ENCODE measurements at places on chromosomes 12 and 14. TPM values are rescaled to one million over a fixed set of nuclear protein-coding genes. Genes with fewer than 3 reads are reported as not detected.

- H3K27ac ChIP-seq: no peak overlapping the region
- H3K4me1 ChIP-seq: no peaks in the 10 kb centered on the region
- H3K36me3 ChIP-seq: peaks cover 16% of the 10 kb centered on the region
- no peak for DNase-seq
- H3K4me3 ChIP-seq: no peak overlapping the region
Measured at GRCh38 chr14:77559381-77559780, 57.1 kb downstream of the SPTLC2 start.

DNA sequence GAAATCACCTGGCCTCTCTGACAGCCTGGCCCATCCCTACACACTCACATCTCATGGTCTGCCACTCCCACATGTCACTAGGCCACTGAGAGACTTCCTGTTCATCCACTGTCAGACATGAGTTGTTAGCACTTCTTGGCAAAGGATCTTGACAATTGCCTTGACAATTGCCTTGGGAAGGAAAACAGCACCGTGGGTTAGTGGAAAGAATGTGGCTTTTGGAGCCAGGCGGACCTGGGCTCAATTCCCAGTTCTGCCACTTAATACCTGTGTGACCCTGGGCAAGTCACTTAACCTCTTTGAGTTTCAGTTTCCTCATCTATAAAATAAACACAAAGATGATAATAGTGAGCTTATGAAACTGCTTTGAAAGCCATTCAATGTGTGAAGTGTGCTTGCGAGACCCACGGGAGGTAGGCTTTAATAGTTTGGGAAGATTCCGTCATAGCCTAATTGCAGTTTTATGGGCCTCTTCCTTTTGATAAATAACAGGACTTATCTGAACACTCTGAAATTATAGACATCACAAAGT, 250.4 kb downstream of the C12orf75 start:
- no peaks in the 10 kb centered on the region for H3K4me1 ChIP-seq
- no peaks in the 10 kb centered on the region for H3K27me3 ChIP-seq
- no peak for DNase-seq
- H3K4me3 ChIP-seq: no peak overlapping the region
- no peak overlapping the region for H3K27ac ChIP-seq

DNA sequence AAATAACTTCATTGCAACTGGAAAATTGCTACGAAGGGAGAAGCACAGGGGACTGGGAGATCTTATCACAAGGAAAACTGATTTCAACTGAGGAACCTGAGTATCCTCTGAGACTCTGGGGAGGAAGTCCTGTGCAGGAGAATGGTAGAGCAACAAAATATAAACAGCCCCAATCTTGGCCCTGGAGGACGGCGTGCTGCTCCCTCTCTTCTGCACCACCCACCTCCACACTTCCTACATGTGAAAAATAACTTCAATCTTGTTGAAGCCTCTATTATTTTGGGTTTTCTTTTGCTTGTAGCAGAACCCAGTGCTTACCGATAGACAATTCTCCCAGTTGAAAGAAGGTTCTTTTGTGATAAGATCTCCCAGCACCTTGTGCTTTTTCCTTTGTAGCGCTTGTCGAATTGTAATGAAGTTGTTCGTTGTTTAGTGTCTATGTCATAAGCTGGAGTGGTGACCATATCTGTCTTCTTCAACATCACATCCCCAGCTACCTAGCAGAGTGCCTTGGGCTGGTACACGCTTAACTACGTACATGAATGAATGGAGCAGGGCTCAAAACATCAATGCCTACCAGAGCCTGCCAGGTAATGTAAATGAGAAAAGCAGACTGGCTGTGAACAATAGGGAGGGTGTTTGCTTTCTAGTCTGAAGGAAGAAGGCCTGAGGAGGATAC, 2.8 kb upstream of the CD4 start:
- H3K36me3 ChIP-seq: no peaks in the 10 kb centered on the region
- H3K27ac ChIP-seq: no peak overlapping the region
- no peak overlapping the region for H3K4me3 ChIP-seq
- peaks cover 22% of the 10 kb centered on the region for H3K4me1 ChIP-seq
- no peak for DNase-seq
- no peaks in the 10 kb centered on the region for H3K27me3 ChIP-seq

DNA sequence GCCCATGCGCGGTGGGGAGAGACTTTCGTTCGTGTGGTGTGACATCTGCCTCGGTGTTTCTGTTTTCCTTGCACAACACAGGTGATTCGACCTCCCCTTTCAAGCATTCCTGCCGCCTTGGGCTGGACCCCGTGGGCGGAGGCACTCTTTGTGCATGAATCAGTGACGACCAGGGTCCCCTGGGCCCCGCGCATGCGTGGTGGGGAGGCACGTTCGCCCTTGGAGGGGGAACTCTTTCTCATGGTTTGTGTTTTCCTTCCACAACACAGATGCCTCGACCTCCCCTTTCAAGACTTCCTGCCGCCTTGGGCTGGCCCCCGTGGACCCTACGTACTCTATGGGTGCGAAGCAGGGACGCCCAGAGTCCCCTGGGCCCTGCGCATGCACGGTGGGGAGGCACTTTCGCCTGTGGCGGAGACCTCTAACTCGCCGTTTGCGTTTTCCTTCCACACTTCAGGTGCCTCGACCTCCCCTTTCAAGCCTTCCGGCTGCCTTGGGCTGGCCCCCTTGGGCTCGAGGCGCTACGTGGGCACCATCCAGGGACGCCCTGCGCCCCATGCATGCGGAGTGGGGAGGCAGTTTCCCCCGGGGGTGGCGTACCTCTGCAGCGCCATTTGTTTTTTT, 340.9 kb downstream of the ALG10 start:
- H3K4me3 ChIP-seq: no peak overlapping the region
- no peaks in the 10 kb centered on the region for H3K36me3 ChIP-seq
- no peak overlapping the region for H3K27ac ChIP-seq
- no peak for DNase-seq
- no peaks in the 10 kb centered on the region for H3K27me3 ChIP-seq

DNA sequence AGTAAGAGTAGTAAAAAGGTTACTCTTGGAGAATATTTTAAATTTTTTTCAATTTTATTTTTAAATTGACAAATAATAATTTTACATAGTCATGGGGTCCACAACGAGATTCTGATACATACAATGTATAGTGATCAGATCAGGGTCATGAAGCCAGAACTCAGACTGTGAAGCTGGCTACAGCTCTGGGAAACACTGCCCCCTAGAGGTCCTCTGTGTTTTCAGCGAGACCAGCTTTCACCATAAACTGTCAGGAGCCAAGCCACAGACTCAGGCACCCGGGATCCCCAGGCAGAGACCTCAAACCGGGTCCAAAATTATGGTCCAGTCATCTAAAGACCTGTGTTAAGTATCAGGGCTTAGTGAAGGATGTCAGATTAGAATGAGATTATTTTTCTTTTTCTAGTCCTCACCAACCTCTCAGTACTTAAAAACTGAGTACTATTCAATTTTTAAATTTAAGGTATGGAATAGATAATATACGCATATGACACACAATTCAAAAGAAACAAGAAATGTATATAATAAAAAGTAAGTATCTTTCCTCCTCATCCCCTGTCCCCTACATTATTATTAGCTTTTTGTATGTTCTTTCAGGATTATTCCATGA, 397.1 kb downstream of the MDGA2 start:
- H3K4me1 ChIP-seq: peaks cover 10% of the 10 kb centered on the region
- peak; percentile 80 for DNase-seq
- H3K4me3 ChIP-seq: no peak overlapping the region
- no peak overlapping the region for H3K27ac ChIP-seq

DNA sequence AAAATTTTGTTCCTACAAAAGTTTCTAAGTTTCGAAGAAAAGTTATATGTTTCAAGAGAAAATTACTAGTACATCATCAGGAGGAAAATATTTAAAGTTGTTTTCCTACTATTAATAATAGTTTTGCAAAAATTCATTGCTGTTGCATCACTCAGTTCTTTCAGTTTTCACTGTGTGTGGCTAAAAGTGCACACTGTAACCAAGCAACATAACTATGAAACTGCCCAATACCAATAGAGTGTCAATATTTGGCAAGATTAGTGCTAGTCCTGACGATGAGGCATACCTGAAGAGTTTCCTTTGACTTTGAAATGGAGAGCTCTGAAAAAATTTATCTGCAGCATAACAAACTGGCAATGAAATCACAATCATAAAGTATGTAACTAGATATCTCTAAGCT, 194.3 kb downstream of the CPNE8 start:
- no peak overlapping the region for H3K27ac ChIP-seq
- H3K27me3 ChIP-seq: no peaks in the 10 kb centered on the region
- H3K36me3 ChIP-seq: no peaks in the 10 kb centered on the region
- no peaks in the 10 kb centered on the region for H3K4me1 ChIP-seq
- no peak overlapping the region for H3K4me3 ChIP-seq
- no peak for DNase-seq

- DNase-seq: peak; percentile 81
- no peaks in the 10 kb centered on the region for H3K27me3 ChIP-seq
- peak overlapping the region; percentile 87 for H3K27ac ChIP-seq
- H3K4me3 ChIP-seq: peak overlapping the region; percentile 97
Measured at GRCh38 chr12:48924617-48925303, 532 bp downstream of the FKBP11 start.

DNA sequence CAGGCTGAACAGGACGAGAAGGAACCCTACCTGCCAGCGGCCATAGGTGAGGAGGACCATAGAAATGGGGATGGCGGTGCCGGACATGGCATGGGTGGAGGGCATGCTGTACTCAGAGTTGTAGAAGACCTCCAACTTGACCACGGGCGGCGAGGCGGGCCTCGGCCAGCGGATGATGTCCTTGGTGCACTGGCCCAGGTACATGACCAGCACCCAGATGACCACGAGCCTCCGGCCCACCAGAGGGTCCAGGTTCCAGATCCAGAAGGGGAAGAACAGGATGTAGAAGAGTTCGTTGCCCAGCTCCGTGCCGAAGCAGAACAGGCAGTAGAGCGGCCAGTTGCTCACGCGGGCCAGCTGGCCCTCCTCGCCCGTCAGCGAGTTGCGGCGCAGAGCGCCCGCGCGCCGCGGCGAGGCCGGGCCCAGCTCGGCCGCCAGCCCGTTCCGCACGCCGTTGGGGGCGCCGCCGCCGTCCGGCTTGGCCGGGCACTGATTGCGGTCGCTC, 582 bp downstream of the SGPP1 start:
- no peaks in the 10 kb centered on the region for H3K36me3 ChIP-seq
- peak overlapping the region; percentile 85 for H3K4me3 ChIP-seq
- no peak overlapping the region for H3K27ac ChIP-seq
- H3K4me1 ChIP-seq: peaks cover 13% of the 10 kb centered on the region
- H3K27me3 ChIP-seq: peaks cover 37% of the 10 kb centered on the region

DNA sequence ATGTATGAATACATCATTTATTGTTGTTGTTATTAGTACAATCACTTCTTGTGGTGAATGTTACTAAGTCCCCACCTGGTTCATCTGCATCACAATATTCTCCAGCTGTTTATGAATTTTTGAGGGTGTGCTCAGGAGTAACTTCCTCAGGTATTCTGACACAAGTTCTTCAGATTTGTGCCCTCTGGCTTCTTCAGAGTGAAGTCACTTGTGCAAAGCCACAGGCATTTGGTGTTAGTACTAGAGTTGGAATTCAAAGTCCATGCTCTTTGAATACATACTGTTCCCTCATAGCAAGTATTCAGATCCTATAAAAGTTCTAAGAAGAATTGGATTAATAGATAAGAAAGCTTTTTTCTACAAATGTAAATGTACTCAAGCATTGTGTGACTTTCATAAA, 150.3 kb upstream of the AVPR1A start:
- no peak for DNase-seq
- H3K27ac ChIP-seq: no peak overlapping the region
- no peaks in the 10 kb centered on the region for H3K27me3 ChIP-seq

DNA sequence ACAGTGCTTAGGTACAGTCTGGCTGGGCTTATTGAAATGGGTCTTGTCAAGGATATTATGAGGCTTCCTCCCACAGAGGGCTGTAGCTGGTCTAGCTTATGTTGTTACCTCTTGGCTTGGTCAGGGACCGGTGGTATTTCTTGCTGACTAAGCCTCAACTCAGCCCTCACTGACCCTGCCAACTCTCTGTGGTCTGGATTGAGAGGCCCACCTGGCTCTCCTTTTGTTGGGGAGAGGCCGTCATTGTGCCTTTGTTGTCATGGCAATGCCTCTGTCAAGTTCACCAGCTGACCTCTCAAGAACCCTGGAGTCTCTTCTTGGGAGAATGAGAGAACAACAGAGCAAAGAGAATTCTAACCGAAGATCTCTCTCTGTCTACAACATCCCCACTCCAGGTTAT, 245.6 kb upstream of the NPAS3 start:
- no peaks in the 10 kb centered on the region for H3K36me3 ChIP-seq
- no peaks in the 10 kb centered on the region for H3K27me3 ChIP-seq
- DNase-seq: peak; percentile 23
- H3K4me3 ChIP-seq: no peak overlapping the region

DNA sequence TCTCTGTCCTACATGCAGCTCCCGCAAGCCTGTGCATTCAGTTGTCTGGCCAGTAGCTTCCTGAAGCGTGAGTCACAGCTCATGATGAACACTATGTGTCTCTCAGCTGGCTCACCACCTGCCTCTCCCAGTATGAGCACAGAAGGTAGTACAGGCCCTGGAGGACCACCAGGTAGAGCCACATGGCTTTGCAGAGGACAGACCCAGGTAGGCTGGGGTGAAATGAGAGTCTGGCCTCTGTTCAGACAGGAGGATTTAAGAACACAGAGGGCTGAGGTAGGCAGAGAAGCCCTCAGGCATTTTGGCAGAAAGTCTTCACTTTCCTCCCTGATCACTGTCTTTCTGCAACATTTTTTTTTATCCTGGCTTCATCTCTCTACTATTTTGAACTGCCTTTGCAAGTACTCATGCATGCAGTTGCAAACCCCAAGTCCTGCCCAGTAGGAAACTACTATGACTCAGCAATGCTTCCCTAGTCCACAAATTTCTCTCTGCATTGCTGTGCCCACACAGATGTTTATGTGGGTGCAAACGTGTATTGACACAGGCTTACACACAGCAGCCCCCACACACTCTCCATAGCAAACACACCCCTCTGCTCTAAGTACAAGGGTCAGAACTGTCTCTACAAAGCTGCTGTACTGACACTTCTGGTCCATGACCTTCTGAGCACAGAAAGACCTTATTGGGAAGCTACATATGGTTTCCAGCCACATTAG, 7.2 kb upstream of the SDR9C7 start:
- H3K27me3 ChIP-seq: no peaks in the 10 kb centered on the region
- no peak overlapping the region for H3K4me3 ChIP-seq
- DNase-seq: no peak
- H3K36me3 ChIP-seq: no peaks in the 10 kb centered on the region
- H3K4me1 ChIP-seq: no peaks in the 10 kb centered on the region
- no peak overlapping the region for H3K27ac ChIP-seq

- no peaks in the 10 kb centered on the region for H3K4me1 ChIP-seq
- no peak overlapping the region for H3K4me3 ChIP-seq
- no peak for DNase-seq
- H3K27ac ChIP-seq: no peak overlapping the region
- no peaks in the 10 kb centered on the region for H3K36me3 ChIP-seq
Measured at GRCh38 chr12:101948365-101948764, 71.0 kb downstream of the DRAM1 start.

- peaks cover 33% of the 10 kb centered on the region for H3K4me1 ChIP-seq
- H3K27ac ChIP-seq: no peak overlapping the region
- H3K27me3 ChIP-seq: no peaks in the 10 kb centered on the region
- peaks cover 11% of the 10 kb centered on the region for H3K36me3 ChIP-seq
Measured at GRCh38 chr12:56155256-56155845, 2.8 kb upstream of the MYL6 start.

- no peak for DNase-seq
- no peaks in the 10 kb centered on the region for H3K4me1 ChIP-seq
- H3K27me3 ChIP-seq: no peaks in the 10 kb centered on the region
- H3K4me3 ChIP-seq: no peak overlapping the region
- H3K27ac ChIP-seq: no peak overlapping the region
Measured at GRCh38 chr12:90729736-90730135, 225.2 kb downstream of the CCER1 start.

The LRIG3 gene
- polyA plus RNA-seq: 1.9 TPM

Measured in GM23338 (cell line).